ENCODE measurements at places on chromosomes 4 and X.

DNA sequence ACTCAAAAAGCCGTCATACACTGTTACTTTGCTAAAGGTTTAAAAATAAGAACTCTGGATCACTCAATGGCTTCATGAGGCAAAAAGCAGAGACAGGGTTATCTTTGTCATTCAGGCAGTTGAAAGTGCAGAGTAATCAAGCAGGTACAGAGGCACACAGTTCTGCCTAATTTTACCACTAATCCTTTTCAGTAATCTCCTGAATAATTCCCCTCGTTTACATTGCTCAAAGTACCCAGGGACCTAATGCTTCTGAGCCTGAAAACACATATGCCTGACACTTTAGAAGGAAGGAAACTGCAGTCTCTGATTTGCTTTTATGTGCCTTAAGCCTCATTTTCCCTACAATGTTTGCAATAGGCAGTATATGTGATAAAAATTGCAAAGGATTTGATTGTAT is 71.4 kb upstream of the TRAM1L1 start:
- no peak for DNase-seq

- no peak for DNase-seq
Observed at GRCh38 chrX:64456828-64457227, 61.6 kb upstream of the MTMR8 start.

DNA sequence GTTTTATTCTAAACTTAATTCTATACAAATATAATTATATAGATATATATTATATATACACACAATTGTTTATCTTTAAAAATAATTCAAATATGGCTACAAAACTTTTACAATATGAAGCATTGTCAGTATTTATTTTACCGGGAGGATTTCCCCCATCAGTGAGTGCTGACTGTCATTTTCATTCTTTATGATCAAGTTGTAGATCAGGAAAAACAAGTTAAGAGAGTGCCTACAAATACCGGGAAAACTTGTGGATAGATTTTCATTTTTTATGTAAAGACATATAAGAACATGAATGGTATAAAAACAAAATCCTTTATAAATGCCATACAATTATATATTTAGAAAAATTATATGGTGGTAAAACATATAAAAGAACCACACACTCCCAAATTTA is 37.8 kb downstream of the CLCN3 start:
- no peak for DNase-seq

- no peak for DNase-seq
Observed at GRCh38 chrX:70553516-70553915, 108.9 kb downstream of the DLG3 start.

- DNase-seq: no peak
Observed at GRCh38 chrX:150762258-150763165, 69.3 kb downstream of the MTMR1 start.

DNA sequence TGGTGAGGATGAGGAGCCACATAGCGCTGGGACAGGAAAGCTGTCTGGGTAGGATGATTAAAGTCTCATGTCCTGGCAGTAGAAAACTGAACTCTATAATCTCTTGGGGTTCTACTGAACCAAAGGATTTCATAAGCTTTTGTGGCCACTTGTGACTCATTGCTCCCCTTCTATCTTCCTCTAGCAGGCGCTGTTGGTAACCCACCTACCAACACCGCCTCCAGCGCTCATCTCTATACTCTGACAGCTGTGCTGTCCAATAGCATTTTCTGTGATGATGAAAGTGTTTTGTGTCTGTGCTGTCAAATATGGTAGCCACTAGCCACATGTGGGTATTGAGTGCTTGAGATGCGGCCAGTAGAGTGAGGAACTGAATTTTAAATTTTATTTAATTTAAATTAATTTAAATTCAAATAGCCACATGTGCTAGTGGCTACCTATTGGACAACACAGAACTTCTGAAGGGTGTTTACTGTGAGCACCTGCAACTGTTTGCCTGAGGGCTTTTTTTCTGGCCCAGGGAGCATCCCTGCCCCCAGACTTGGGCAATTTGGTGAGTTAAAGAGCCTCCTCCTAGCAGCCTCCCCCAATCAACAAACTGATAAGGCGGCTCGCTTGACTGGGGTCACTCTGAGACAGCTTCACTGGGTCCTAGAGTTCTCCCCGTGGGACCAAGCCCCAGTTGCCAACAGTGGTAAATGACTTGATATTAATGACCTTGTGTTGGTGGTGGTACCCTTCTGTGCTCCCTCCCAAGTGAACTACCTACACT is 169.2 kb upstream of the ATP6AP2 start:
- DNase-seq: no peak

GRCh38 chr4:105944540-105944939 is 49.3 kb downstream of the NPNT start:
- no peak for DNase-seq

- no peak for DNase-seq
Observed at GRCh38 chrX:1336331-1336943, at the start of gene IL3RA. TSS of gene IL3RA (plus strand) at chrX:1336785. CDS start at chrX:1341766, 4,981 bp downstream.

DNA sequence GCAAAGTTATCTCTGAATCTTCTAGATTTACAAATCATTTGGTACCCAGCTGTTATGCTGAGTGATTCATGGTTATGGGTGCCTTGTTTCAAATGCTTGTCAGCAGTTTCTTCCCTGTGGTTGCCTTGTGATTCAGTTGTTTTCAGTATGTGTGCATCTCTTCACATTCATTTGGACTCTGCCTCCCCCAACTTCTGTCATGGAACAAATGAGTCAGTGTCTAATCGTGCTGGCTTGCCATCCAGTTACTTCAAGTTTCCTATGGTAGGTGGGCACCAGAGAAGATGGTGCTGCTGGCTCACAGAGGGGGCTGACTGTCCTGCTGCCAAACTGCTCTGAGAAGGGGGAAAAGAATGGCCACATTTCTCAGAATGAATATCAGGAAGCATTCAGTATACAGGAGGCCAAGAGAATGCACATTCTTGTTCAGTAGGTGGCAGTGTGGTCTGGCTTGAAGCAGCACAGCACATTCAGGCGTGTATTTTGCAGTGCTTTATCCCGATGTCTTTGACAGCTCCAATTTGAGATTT is 260.9 kb downstream of the GLUD2 start:
- DNase-seq: peak; percentile 1

GRCh38 chr4:57110640-57111511 is 691 bp upstream of the IGFBP7 start:
- no peak for DNase-seq

DNA sequence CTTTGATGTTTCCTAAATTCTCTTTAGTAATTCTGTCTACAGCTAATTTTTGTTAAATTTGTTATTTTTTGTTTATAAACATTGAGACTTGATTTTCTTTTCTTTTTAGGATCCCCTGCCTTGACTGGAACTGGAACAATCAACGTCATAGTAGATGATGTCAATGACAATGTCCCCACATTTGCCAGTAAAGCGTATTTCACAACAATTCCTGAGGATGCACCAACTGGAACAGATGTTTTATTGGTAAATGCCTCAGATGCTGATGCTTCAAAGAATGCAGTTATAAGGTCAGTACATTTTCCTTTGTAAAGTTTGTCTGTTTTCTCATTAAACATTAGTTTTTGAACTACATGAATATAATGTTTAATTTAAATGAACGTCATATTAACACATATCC is 119.4 kb downstream of the FAT4 start:
- DNase-seq: no peak

DNA sequence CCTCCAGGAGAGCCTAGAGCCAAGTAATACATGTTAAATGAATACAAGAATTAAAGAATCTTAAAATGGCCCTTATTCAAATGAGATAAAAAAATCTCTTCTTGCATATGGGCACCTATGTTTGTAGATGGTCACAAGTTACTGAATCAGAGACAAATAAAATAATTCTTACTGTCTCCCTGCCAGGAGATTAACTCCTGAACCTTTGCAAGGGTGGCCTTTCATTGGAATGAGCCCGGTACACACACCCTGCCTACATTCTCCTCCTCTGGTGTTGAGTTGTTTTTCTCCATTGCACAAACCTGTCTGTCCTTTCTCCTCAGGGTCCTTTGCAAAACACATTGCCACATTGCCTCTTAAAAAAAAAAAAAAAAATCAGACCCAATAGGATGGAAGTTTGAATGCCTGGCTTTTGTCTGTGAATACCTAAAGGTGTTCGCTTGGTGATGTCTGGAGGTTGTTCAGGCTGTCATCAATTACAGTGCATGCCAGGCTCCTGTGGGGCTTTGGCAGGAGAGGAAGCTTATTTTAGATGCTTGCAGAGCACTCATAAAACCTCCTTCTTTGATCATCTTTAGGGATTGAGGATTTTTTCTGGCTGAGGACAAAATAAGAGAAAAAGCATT is 8.3 kb upstream of the TMEM154 start:
- no peak for DNase-seq

DNA sequence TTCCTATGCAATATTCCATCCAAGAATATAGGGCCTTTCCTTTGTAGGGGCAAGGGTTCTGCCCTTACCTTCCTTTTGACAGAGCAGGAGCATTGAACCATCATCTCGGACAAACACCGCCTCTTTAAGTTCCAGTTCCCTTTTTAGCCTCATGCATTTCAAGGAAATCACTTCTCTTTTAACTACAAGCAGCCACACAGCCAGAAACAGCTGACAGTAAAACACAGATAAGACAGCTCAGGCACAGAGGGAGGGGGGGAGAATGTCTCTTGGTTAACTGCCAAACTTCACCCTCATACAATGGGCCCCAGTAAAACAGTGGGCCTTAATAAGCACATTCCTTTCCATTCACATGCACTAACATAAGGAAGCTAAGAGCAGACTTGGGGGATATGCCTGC is 648.3 kb downstream of the GABRG1 start:
- DNase-seq: no peak

DNA sequence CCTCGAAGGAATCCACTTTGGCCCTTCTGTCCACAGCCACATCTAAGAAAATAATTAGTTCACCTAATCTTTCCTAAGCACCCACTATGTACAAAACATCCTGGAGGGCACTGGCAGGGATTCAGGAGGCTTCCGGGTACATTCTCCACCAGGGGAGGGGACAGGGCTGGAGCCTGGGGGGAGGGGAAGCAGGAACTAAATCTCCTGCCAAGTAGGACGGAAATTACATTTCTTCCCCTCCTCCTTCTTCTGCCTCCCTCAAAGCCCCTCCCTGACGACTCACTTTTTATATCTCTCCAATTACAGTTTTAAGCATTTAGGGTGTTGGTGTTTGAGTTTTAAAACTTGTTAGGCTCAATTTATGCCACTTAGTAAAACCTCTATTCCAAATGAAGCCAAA is 203.1 kb downstream of the BCOR start:
- no peak for DNase-seq

All from left renal pelvis (tissue), 4 donors.